ENCODE measurements at places on chromosomes 12 and 14.

DNA sequence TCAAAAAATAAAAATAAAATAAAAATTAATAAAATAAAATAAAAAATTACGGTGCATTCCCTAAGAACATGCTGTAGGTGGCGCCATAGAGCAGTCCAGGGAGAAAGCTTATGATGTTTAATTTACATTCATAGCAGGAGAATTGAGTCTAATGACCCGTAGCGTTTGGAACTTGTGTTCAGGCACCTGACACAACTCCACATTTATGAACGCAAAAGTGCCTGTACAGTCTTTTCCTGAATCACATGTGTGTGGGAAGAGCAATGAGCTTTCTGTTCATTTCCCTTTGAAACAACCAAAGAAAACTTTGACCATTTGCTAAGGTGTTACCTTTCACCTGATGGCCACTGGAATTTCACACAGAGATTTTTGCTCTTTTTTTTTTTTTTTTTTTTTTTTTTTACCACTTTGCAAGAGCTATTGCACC, 60.6 kb upstream of the KCNA1 start:
- DNase-seq = no peak

GRCh38 chr12:59431266-59431665, 164.6 kb upstream of the SLC16A7 start:
- DNase-seq = no peak

DNA sequence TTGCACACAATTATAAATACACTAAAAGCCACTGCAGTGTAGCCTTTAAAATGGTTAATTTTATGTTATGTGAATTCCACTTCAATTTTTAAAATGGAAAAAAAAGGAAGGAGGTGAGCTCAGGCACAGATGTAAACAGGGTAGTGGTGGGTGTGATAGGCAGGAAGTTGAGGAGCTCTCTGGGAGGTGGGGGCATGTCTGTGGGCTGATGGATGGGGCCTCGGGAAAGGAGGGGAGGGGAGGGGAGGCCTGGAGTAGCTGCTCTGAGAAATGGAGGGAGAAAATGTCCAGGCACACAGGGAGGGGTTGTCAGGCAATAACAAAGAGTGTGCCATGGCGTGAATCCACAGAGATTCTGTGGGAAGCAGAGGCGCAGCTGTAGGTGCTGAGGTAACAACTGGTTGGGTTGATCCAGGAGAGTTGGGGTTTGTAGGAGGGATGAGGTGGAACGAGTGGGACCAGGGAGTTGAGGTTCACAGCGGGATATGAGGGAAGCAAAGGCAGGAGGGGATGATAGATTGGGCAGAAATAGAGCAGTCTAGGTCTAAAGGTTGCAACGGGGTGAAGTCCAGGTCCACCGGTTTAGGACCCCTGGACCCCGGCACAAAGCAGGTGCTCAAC, 57.2 kb downstream of the LTBP2 start:
- DNase-seq = no peak

- DNase-seq = no peak
Measured at GRCh38 chr12:2083008-2083407, 30.2 kb downstream of the CACNA1C start.

- no peak for DNase-seq
Measured at GRCh38 chr14:25848601-25849000, 749.2 kb downstream of the NOVA1 start.

DNA sequence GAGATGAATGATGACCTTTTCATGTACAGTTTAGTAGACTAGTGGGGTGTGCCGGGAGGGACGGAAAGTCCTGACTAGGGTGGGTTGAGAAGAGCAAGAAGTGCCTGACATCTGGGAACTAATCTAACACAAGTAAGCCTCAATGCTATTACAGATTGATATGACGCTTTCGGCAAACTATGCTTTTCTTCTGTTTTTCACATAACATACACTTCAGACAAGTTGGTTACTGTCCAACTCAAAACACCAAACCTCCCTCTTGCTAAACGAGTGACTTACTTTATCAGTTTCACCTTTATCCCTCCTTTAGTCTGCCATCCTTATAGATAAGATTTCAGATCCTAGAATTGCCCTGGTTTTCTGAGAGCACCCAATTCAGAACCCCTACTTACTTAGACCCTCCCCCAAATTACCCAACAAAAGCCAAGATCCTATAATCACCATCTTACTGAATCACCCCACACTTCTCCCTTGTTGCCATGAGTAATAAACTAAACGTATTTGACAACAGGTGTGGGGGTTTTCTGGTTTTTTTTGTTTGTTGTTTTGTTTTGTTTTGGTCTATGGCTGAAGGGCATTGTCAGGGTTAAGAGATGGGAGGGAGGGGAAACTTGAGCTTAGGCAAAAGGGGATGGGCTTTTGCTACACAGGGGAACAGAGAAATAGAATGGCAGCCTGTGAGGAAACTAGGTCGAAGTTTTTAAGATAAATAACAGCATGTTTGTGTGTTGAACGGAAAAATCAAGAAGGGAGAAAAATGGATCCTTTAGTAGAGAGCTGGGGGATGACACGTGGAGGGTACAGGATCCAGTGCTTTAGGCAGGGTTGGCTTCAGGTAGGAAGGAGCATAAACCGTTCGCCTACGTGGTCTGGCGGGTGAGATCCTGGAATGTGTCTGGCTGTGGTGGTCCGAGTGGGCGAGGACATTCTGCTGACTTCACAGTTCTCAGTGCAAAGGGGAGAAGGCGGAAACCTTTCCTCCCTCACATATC, 6.1 kb upstream of the PSMA3 start:
- DNase-seq = no peak

Measured in stimulated activated CD4-positive, alpha-beta T cell treated with anti-CD3 and anti-CD28 coated beads, Interleukin-1b, Interleukin-23, amount 100 ng/mL, for 1 hour (primary cell).